Stimulated activated CD4-positive, alpha-beta T cell treated with anti-CD3 and anti-CD28 coated beads, Interleukin-15, amount 100 ng/mL, for 48 hours (primary cell): ENCODE measurements at places on chromosomes 12 and 14.

DNA sequence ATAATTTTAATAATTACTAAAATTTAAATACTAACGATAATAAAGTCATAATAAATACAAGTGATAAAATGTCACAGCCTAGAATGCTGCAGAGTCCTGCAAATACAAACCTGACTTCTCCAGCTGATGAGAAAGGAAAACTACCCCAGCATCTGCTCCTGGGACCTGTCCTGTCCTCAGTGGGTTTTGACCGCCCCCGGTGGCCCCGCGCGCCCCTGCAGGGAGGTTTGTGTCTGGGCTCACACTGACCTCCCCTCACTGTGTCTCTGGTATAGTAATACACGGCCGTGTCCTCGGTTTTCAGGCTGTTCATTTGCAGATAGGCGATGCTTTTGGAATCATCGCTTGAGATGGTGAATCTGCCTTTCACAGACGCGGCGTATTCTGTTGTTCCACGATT is 1139.4 kb downstream of the TMEM121 start:
- no peak for DNase-seq

DNA sequence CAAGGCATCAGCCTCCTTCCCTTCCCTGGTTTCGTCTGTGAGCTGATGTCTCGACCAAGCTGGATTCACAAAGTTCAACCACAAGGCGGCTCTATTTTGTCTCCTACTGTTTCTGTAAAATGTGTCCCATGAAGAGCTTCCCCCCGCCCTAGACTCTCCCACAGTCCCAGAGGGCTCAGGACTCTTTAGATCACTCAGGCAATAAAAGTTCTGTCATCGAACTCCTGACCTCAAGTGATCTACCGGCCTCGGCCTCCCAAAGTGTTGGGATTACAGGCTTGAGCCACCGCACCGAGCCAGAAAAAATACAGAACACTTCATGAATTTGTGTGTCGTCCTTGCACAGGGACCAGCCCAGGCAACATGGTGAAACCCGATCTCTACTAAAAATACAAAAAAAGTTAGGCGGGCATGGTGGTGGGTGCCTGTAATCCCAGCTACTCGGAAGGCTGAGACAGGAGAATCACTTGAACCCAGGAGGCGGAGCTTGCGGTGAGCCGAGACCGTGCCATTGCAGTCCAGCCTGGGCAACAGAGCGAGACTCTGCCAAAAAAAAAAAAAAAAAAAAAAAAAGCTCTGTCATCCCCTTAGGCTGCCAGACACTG is 149.4 kb downstream of the BCL11B start:
- no peak for DNase-seq

GRCh38 chr14:77272261-77272660 is 1.3 kb upstream of the NGB start:
- DNase-seq, result no peak

DNA sequence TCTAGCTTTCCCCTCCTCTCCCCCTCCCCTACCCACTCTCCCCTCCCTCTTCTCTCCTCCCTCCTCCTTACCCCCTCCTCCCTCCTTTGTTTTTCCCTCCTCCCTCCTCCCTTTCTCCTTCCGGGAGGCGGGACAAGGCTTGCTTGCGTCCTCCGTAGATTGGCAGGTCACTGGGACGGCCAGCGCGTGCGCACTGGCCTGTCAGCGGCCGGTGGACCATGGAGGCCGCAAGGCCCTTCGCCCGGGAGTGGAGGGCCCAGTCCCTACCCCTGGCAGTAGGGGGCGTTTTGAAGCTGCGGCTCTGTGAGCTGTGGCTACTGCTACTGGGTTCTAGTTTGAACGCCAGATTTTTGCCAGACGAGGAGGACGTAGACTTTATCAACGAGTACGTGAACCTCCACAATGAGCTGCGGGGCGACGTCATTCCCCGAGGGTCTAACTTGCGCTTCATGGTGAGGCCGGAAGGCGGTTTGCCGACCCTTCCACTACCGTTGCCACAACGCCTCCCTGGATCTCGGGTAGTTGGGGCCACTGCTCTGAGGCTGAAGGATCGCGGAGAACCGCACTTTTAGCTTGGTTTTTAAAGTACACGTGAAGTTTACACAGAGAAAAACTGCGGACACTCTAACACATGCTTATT is at the start of gene GLIPR1L2:
TSS of gene GLIPR1L2 (plus strand) at position 191 of the 640 bp plus-strand sequence. CDS start at position 219, 28 bp downstream.
- DNase-seq, result peak; percentile 91

GRCh38 chr14:76551116-76551515 is 175.2 kb downstream of the ESRRB start:
- no peak for DNase-seq

GRCh38 chr12:98656289-98657101 is 11.4 kb downstream of the APAF1 start:
- DNase-seq, result no peak

- DNase-seq, result no peak
Observed at GRCh38 chr14:70707138-70708038, 65.7 kb downstream of the TTC9 start.

DNA sequence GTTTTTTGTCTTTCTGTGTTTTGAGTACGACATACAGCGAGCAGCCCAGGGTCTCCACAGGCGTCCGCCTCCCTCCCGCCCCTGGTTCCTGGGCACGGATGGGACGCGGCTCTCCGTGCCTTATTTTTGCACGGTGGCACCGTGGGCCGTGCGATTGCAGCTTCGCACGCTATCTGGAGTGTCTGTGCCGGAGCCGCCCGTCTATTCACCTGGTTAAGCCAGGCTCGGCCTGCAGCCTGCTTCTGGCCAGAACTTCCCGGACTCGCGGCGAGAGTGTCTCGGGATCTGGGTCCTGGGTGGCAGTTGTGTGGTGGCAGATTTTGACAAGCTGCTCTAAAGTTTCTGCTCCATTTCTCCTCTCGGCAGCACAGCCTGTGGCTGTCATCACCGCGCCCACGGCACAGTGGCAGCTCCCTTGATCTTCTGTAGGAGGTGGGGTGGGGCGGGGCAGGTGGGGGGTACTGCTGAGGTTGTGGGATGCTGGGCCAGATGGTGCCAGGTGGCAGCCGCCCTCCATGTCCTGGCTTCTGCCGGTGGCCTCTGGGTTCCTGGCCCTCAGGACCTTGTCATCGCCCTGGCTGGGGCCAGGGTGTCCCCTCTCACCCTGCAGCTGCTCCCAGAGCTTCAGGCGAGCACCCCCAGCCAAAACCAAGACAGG is 2.9 kb downstream of the MMP17 start:
- DNase-seq, result no peak

DNA sequence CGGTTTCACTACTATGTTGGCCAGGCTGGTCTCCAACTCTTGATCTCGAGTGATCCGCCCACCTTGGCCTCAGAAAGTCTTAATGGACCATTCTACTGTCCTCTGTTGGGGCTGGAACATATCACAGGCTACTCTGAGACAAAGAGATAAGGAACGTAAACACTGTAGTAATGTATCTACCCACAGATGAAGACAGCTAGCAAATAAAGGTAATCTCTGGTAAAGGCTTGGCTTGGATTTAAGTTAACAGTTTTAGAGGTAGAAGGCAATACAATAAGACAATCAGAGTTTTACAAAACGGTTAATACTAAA is 44.6 kb upstream of the ISM2 start:
- no peak for DNase-seq

- no peak for DNase-seq
Observed at GRCh38 chr14:105069522-105069870, 4.3 kb upstream of the GPR132 start.

DNA sequence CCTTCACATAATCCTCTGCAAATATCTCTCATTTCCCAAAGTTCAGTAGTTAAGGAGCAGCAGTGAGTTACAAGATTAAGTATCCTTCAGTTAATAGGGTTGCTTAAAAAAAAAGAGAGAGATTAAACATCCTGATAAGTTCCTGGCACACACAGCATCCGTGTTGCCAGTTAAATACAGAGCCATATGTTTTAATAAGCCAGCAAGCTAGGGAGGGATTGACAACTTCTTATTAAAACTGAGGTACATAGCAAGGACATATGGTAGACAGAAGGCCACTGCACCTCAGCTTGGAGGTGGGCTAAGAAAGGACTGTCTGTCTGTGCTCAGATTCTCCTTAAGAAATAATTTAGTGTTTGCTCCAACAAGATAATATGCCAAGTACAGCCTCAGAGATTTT is 9.6 kb upstream of the TMEM30B start:
- DNase-seq, result no peak

DNA sequence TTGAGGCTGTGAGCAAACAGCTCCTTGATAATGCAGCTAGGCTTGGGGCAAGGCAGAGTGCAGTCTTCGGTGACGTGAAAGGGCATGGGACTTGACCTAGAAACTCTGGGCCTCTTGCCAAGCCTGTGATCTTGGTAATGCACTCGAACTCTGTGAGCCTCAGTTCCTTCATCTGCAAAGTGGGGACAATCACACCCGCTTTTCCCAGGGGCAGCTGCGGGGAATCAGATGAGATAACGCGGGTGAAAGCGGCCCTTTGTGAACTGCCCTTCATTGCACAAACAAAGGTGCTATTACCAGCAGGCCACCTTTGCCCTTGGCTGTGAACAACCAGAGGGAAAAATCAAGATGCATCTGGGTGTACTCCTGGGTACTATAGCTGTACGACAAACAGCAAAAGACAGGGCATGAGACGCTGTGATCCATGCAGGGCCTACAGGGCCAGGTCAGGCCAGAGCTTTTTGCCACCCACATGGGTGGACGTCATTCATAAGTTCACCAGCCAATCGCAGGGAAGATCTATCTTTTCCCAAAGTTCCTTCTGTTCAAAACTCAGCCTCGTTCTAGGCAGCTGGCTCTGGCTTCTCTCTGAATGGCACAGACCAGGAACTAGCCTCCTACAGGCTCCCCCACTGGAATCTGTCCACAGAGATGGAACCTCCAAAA is 3.2 kb downstream of the MSI1 start:
- DNase-seq, result no peak

- no peak for DNase-seq
Observed at GRCh38 chr12:53744751-53745150, 7.0 kb downstream of the CISTR start.

- no peak for DNase-seq
Observed at GRCh38 chr12:108457734-108458361, 57.2 kb upstream of the FICD start.

- DNase-seq, result no peak
Observed at GRCh38 chr12:110585231-110585799, 2.2 kb upstream of the PPTC7 start.

DNA sequence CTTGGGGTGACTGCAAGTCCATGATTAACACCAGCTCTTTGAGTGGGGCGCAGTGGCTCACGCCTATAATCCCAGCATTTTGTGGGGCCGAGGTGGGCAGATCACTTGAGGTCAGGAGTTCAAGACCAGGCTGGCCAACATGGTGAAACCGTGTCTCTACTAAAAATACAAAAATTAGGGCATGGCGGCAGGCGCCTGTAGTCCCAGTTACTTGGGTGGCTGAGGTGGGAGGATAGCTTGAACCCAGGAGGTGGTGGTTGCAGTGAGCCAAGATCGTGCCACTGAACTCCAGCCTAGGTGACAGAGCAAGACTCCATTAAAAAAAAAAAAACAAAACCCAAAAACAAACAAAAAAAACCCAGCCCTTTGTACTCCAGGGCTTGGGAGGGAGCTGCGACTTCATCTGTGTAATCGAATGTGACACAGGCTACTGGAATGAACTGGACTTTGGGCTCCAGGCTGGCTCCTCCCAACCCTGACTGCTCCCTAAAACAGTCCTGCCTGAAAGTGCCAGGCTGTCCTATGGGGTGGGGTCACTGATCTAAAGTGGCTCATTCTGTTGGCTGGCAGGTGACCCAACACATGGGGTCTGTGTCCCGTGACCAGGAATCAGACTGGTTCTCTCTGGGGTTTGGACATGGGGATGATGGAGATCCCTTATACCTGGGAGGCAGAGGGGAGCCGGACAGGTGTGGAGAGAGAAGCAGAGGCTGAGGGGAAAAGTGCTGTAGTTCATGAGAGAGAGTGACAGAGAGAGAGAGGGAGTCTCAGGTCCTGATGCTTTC is 9.3 kb upstream of the C12orf43 start:
- DNase-seq, result no peak

DNA sequence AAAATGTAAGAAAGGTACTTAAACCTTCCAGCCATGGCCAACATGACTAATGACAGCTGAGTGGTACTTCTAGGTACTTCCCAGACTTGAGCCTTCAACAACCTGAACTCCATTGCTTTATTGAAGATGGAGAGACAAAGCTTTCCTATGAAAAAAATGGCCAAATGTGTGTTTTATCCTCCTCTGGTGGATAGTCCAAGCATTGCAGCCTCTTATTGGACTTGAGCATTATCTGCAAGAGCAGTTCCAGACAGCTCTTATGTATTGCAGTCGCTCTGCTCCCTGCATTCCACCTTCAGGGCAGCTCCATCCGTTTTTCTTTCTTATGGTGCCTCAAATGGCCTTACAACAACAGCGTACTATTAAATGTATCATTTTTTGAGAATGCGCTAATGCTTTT is 588.2 kb downstream of the NRXN3 start:
- DNase-seq, result no peak

DNA sequence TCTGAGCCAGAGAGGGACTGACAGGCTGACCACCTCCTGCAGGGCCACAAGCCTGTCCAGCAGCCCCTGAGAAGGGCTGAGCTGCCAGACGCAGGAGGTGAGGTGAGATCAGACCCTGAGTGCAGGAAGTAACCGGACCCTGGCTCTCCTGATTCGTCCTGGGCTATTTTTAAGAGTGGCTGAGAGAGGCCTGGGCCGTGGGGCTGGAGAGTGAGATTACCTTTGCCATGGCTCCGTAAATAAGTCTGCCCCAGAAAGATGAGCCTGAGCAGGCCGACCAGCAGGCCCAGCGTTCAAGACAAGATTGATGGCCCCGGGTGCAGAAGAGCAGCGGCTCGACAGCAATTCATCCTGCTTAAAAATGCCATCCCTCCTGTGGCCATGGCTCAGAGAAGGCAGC is 54.2 kb downstream of the SPTB start:
- no peak for DNase-seq

- DNase-seq, result no peak
Observed at GRCh38 chr12:49966511-49967041, 4.9 kb downstream of the AQP5 start.

- no peak for DNase-seq
Observed at GRCh38 chr12:6231359-6232268, 31.4 kb downstream of the CD9 start.

DNA sequence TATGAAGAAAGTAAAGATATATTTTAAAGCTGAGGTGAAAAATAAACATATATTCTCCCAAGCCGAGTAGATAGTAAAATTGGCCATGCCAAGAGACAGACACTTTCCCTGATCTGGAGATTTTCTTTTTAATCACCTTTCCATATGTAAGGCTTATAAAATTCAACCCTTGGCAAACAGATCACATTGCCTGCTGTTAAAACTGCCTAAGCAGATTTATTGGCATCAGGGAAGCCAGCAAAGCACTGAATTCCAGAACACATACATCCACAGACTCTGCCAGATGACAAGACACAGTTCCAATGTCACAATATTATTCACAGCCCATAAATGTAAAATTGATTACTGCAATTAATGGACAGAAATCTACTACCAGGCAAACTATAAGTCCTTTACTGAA is 78.2 kb upstream of the GARIN2 start:
- DNase-seq, result no peak
